ENCODE measurements at places on chromosomes 16 and 17. TPM values are rescaled to one million over a fixed set of nuclear protein-coding genes. Genes with fewer than 3 reads are reported as not detected.

The OR1A1 gene
- total RNA-seq = not detected

The PRSS21 gene
- not detected for total RNA-seq

The CCDC200 gene
- not detected for total RNA-seq

The MYO1D gene
- total RNA-seq = 2.2 TPM

The TERB1 gene
- total RNA-seq = not detected
